ENCODE measurements at places on chromosomes 6 and 20.

GRCh38 chr20:760751-761417 lies 7.4 kb downstream of the SLC52A3 start:
- DNase-seq, result peak; percentile 4

GRCh38 chr6:145497006-145497405 lies 238.3 kb downstream of the EPM2A start:
- DNase-seq, result peak; percentile 25

GRCh38 chr20:36483209-36483918 lies 58.0 kb upstream of the MYL9 start:
- peak; percentile 48 for DNase-seq

DNA sequence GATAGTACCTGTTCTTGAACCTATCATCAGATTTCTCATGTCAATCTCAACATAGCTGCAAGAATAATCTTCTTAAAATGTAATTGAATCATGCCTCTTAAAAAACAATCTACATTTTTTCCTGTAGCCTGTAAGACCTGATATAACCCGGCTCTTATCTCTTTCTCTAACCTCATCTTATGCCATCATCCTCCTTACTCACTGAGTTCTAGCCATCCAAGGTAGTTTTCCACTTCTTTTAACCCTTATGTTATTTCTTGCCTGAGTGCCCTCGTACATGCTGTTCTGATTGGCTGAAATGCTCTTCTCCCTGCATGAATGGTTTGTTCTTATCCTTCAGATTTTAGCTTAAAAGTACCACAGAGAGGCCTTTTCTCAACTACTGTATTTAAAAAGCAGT lies 16.4 kb downstream of the SLC17A5 start:
- no peak for DNase-seq

DNA sequence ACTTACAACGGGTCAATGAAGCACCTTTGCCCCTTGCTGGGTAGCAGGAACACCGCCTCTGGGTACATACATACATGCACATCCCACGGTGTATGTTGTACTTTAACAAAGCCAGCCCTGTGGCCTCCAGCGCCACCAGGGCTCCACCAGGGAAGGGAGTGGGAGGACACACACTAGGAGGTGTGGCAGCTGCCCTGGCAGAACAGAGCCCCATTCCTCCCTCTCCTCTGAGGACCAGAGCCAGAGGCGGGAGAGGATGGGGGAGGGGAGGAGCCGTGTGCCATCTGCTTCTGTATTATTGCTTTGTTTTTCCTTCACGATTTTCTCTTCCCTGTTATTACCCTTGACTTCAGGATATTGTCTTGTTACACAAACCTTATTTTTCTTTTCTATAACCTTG lies 105.8 kb upstream of the TRAF3IP2 start:
- DNase-seq, result no peak

GRCh38 chr6:145069966-145070365 lies 665.4 kb downstream of the EPM2A start:
- DNase-seq, result peak; percentile 53

DNA sequence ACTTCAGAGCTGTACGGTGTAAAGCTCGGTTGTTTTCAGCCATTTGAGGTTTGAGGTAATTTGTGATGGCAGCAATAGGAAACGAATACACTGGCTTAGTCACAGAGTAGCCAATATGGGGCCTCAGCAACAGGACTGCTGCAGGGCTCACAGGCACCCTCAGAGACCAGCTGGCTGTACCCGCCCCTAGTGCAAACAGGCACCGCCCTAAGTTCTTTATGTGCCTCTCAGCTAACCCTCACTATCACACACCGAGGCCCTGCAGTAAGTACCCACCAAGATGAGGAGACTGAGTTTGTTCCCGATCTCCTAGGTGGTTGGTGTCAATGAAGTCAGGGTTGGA lies 11.2 kb upstream of the SERPINB9 start:
- no peak for DNase-seq

DNA sequence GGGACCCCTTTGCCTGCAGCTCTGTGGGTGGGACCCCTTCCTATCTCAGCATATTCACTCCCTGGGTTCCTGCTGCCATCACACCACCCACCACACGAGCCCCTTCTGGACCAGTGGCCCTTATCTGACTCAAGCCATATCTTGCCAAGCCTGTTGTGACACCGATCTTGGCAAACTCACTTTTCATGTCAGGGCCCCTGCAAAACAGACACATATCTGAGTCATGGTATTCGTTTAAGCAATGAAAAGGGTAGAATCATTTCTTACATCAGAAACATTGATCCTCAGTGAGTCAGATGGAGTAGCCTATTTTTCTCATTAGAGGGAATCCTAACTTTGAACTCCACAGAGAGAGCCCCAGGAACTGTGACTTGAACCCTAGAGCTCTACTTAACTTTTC lies 10.6 kb downstream of the RAET1E start:
- peak; percentile 55 for DNase-seq

- DNase-seq, result no peak
These were observed 160.8 kb upstream of the KHDRBS2 start for GRCh38 chr6:62446647-62447316.

DNA sequence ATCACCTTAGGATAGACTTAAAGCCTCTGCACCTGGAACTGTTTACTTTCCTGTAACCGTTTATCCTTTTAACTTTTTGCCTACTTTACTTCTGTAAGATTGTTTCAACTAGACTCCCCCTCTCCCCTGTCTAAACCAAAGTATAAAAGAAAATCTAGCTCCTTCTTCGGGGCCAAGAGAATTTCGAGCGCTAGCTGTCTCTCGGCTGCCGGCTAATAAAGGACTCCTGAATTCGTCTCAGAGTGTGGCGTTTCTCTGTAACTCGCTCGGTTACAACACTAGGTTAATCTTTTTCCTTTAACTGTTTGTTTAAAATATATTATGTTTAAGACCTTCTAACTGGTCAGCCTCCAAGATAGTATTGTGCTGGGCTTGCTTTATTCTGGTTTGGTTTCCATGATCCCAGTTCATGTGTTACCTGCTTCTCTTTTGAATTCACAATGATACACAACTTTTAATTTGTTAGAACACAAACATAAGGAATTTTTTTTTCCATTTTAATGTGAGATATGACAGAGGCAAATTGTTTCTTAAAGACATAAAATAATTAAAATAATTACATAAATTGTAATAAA lies 8.7 kb upstream of the NQO2 start:
- DNase-seq, result peak; percentile 25

GRCh38 chr6:159395609-159396008 lies 226.4 kb downstream of the FNDC1 start:
- DNase-seq, result no peak

GRCh38 chr20:41004531-41005360 lies 23.9 kb upstream of the TOP1 start:
- peak; percentile 17 for DNase-seq

DNA sequence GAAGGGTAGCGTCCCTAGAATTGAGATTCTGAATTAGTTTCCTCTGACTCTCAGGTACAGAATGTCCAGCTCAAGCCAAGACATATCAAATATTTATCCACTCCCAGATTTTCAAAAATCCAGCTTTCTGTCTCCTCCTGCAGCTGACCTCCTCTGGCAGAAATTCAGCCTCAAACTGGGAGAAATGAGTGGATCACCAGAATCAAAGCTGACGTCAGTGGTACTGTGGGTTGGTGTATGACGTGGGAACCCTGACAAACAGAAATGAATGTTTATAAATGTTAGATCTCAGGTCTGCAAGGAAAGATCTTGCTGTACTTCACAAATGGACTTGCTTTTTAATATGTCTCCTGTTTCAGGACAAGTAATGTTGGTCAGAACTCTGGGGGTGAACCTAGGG lies 595.0 kb downstream of the PTPRT start:
- DNase-seq, result no peak

DNA sequence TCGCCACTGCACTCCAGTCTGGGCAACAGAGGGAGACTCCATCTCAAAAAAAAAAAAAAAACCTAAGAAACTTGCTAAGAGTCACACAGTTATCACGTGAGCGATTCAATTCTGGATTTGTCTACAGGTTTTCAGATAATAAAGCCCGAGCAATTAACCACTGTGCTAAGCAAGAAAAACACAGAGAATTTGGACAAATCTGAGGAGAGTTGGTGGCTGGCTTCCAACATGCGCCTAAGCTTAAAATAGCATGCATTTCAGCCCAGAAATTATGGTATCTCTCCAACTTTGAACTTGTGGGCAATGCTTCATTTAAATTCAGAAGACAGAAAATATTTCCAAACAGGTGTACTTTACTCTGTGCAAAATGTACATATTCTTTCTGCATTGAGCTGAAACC lies 232.9 kb downstream of the TSHZ2 start:
- DNase-seq, result no peak

DNA sequence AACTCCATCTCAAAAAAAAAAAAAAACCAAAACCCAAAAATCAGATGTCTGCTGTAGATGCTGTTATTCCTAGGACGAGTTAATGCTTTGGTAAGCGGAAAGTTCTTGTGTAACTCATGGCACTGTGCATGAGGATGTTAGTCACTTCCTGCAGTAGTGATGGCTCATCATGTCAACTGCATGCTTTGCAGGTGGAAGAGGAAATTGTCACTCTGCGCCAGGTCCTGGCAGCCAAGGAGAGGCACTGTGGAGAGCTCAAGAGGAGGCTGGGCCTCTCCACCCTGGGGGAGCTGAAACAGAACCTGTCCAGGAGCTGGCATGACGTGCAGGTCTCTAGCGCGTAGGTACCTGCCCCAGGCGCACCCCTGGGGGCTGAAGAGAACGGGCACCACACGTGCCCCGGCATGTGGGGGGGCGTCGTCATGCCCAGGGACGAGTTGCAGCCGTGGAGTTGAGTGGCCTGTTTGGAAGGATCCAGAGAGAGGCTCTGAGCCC lies 8.5 kb downstream of the TPD52L2 start:
- DNase-seq, result peak; percentile 77

- peak; percentile 8 for DNase-seq
These were observed 954.7 kb upstream of the ADGRB3 start for GRCh38 chr6:67680297-67680932.

DNA sequence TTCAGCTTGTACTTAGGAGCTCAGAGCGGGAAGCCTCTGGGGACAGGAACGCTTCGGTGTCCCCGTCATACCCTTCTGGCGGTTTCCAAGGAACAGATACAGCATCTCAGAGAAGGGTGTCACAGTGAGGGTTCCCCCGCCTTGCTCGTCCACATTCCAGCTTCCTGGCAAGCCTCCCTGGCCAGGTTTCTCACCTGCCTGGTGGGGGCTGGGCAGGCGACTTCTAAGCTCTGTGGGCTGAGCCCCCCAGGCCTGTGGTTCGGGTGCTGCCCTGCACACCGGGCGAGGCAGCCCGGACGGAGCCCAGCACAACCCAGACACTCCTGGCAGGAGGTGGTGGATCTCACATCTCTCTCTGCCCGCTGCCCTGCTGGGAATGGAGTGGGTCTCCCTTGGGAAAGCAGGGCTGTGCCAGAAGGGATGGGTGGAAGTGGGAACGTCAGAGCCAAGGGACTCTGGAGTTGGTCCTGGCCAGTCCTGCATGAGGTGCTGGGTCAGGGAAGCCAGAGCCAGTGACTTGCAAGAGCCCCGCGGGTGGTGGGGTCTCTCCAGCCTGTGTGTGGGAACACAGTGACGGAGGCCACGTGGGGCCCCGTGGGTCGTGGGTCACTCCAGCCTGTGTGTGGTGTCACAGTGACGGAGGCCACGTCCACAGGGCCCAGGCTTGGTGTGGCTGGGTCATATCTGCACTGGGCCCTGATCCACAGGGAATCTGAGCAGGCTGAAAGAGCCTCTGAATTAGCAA lies 47.7 kb upstream of the SMOC2 start:
- DNase-seq, result no peak

DNA sequence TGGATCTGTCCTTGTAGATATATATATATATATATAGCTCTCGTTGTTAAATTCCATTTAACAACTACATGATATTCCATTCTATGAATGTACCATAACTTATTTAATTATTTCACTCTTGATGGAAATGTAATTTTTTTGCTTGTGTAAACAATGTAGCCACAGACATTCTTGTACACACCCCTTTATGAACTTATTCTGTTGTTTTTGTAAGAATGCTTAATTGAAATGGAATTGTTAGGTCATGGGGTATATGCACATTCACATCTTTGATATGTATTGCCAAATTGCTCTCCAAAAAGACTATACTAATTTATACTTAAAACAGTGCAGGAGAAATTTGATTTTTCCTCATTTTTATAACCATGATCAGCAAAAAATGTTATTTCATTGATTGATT lies 67.2 kb downstream of the MAP3K4 start:
- peak; percentile 31 for DNase-seq

- no peak for DNase-seq
These were observed 21.8 kb downstream of the SDCBP2 start for GRCh38 chr20:1307171-1307570.

DNA sequence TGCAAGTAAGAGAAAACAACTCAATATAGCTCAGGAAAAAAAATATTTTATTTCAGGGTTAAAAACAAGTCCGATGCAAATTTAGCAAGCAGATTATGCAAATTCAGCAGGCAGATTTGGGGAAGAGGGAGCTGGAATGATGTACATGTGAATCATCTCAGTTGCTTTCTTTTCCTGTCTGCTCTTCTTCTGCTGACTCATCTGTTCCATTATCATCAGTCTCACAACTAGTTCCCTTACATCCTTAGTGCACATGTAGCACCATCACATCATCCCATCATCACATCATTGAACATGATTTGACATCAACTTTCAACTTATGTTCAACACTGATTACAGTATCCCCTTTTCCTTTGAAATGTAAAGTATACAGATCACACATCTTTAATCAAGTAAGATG lies 11.5 kb upstream of the DEFB113 start:
- DNase-seq, result no peak

DNA sequence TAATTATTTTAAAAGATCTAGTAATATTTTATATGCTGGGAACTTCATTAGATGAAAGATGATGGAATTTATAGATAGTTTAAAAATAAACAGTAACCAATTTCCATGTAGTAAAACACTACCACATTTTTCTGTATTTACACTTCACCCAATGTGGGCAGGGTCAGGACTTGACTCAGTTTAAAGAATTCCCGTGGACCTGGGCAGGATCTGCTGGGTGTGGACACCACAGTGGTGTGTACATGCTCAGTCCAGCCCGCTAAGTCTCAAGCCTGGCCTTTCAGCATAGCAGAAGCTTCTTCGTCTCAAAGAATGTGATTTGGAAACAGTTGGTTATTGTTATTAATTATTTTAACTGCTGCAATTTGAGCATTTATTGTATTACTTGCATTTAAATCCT lies 364.2 kb downstream of the SYNE1 start:
- DNase-seq, result peak; percentile 81

- peak; percentile 56 for DNase-seq
These were observed 563.5 kb downstream of the GRIK2 start for GRCh38 chr6:101956961-101957360.
